NCI-H2081 (cell line): ENCODE measurements at places on chromosomes 7 and 10.
A peak's percentile ranks its signal among the peaks of the same experiment; 100 is the strongest.

GRCh38 chr10:14023673-14024328 is 306.9 kb downstream of the FRMD4A start:
- DNase-seq = no peak

GRCh38 chr7:132251327-132251659 is 325.0 kb downstream of the PLXNA4 start:
- DNase-seq = peak; percentile 16

DNA sequence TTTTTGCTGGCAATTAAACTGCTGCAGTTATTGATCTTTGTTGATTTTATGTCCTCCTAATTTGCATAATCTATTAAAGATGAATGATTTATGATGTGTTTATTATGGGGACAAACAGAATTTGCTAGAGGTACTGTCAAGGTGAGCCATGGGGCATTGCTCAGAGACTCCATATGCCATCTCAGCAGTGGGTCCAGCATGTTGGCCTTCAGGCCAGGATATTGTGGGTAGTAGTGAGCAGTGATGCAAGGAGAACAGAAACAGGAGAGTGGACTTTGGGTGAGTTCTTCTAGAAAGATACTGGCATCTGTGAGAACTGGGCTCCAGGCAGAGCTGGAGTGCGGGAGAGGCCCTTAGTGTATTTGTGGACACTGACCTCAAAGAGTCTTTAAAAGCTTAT is 65.9 kb downstream of the PAX2 start:
- DNase-seq = no peak

DNA sequence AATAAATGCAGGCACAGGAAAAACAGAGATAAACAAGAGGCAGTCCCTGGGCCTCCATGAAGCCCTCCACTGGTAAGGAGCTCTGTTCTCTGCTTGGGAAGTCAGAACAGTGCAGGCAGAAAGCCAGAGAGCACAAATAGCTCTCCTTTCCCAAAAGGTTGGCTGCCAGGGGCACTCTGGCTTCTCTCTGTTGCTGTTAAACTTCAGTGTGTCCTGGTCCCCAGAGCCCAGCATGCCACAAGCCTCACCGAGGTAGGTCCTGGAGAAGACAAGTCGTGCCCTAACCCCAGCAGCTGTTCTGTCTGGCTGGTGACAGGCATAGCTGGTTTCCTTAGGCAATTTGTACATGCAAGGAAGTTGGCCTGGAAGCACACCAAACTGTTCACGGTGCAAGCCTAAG is 17.3 kb downstream of the SLC16A12 start:
- DNase-seq = no peak

DNA sequence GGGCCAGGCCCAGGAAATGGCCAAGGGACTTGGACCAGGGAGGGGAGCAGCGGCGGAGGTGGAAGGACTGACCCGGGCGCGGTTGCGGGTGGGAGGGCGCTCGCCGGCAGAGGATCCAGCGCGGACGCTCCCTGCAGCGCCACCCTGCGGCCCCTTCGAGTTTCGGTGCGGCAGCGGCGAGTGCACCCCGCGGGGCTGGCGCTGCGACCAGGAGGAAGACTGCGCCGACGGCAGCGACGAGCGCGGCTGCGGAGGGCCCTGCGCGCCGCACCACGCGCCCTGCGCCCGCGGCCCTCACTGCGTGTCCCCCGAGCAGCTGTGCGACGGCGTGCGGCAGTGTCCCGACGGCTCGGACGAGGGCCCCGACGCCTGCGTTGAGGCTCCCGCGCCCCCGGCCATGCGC is 16.8 kb upstream of the ZNF467 start:
- DNase-seq = peak; percentile 49

DNA sequence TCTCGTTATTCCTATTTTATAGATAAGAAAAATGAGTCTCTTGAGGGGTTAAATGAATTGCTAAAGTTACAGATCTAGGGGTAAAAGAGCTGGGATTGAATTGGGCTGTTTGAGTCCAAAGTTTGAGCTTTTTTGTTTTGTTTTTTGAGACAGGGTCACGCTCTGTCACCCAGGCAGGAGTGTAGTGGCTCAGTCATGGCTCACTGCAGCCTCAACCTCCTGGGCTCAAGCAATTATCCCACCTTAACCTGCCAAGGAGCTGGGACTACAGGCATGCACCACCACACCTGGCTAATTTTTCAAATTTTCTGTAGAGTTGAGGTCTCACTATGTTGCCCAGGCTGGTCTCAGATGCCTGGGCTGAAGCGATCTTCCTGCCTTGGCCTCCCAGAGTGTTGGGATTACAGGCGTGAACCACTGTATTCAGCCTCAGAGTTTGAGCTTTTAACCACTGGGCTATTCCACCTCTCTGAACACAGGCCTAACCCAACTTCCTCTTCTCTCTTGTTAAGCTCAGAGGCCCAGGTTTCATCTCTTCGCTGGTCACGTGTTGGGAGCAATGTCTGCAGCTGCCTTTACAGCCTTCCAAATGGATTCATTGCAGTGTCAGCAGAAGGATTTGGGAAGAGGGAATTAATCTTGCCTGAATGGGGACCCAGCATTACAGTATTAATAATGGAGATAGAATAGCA is 8.0 kb downstream of the SUFU start:
- DNase-seq = no peak

DNA sequence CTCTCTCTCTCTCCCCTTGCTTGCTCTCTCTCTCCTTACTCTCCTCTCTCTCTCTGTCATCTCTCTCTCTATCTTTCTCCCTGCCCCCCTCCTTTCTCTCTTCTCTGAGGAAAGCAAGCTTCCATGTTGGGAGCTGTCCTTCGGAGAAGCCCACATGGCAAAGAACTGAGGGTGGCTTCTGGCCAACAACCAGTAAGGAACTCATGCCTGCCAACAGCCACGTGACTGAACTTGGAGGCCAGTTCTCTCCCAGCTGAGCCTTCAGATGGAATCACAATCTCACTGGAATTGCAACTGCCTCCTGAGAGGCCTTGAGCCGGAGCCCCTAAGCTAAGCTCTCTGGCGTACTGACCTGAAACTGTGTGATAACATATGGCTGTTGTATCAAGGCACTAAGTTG is 12.0 kb upstream of the DHTKD1 start:
- no peak for DNase-seq

DNA sequence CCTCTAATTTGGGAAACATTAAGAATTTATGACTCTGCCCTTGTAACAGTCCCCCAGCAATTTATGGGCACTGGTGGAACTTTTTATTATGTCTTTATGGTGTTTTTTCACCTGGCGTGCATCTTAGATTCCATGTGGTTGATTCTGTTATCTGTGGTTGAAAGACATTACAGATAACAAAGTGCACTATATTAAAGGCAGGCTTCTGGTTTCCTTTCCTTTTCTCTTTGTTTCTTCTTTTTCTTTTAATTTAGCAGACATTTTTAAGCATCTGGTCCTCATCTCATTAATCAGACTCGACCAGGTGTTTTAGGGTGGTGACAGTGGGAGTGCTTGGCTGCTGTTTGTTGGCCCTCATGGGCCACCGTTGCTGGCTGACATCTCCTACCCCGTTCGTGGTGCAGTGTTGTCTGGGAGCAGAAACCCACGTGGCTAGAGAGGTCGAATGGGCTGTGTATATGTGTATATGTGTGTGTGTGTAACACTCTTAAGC is 77.4 kb downstream of the LRMDA start:
- peak; percentile 58 for DNase-seq

- DNase-seq = no peak
These were observed 46.9 kb downstream of the JAKMIP3 start for GRCh38 chr10:132112611-132113010.

DNA sequence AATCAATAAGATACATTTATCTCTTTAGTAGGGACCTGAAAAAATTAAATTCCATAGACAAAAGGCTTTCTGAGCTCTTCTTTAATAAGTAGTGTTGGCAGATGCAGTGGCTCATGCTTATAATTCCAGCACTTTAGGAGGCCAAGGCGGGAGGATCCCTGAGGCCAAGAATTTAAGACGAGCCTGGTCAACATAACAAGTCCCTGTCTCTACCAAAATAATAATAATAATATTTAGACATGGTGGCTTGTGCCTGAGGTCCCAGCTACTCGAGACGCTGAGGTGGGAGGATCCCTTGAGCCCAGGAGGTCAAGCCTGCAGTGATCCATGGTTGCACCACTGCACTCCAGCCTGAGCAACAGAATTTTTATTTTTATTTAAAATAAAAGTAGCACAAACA is 280.8 kb downstream of the ADK start:
- no peak for DNase-seq

DNA sequence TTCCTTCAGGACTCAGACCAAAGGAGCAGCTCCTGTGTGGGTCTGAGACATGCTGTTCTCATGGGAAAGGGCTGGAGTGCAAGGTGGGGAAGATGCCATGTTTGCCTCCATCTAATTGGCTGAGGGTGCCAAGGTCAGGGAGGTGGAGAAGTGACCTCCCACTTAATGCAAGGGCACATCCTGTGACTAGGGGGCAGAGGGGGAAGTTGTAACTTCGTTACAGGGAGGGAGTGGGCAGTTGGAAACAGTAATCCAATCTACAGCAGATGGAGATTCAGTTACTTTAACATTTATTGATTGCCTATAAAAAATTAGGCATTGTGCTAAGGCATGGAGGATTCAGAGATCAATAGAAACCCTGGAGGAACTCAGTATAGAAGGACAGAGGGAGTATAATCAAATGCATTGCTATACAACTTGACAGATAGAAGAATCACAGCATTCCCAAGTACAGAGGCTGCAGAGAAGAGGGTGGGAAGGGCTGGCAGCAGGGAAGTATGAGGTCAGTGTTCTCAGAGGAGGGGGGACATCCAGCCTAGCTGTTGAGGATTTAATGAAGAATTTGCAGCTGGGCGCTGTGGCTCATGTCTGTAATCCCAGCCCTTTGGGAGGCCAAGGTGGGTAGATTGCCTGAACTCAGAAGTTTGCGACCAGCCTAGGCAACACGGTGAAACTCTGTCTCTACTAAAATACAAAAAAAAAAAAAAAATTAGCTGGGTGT is 75.9 kb downstream of the CCNY start:
- no peak for DNase-seq

- DNase-seq = no peak
These were observed 41.9 kb upstream of the IL15RA start for GRCh38 chr10:6019010-6019782.

DNA sequence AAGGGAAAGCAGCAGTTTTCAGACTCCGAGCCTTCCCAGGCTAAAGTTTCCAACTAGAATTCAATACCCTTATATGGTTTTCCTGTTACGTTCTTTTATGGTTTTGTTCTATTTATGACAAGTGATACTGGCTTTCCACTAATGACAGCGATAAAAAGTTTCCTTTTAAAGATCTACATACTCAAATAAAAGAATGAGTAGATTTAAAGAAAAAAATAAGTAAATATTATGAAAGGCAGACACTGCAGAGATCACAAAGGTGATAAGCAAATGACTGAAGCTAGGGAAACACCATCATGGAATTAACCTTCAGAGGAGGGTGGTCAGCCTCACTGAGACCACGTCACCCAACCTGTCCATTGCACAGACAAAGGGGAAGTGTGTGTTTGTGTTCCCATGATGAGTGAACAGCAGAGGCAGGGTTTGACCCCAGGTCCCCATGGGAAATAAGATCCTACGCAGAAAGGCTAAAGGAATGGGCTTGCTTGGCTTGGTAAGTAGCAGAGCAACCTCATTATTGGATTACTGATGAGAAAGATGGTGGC is 4.0 kb downstream of the VSIR start:
- no peak for DNase-seq

- DNase-seq = no peak
These were observed 156.9 kb upstream of the C7orf33 start for GRCh38 chr7:148433521-148434180.

DNA sequence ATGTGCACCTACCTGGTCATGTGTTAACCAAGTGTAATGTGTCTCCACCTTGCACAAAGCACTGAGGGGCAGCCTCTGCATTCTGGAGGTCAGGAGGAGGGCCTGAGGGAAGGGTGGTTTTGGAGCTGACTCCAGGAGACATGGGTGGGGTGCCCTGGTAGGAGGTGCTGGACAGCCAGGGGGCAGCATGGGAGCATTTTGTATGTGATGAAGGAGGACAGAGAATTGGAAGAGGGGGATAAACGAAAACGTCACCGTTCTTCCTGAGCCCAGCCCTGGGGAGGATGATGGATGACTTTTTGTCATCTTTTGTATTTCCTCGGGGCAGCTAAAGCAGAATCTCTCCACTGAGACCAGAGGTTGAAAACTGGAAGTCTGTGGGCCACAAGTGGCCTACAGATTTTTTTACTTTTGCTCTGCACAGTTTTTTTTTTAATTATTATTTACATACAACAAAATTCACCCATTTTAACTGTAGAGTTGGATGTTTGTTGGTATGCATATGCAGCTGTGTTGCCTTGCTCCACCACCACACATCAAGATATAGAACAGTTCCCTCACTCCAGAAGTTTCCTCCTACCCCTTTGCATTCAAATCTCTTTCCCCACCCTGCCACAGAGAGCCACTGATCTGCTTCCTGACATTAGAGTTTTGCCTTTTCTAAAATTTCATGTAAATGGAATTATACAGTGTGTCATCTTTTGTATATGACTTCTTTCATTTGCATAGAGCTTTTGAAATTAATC is 242.5 kb downstream of the VTI1A start:
- no peak for DNase-seq

- DNase-seq = no peak
These were observed 178.0 kb downstream of the AMPH start for GRCh38 chr7:38453168-38453567.

DNA sequence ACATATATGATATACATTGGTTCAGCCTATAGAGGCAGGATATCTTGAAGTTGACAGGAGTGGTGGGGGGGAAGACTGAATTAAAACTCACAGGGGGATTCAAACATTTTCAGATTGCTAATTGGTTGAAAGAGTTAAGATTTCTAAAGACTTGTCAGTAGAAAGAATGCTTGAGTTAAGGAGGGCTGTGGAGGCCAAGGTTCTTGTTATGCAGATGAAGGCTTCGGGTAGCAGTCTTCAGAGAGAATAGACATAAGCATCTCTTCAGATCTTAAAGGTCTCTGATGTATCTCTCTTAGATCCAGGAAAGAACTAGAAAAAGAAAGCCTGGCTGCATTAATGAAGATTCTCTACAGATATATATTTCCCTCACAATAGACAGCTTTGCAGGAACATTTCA is 209.8 kb upstream of the SEMA3D start:
- DNase-seq = no peak

GRCh38 chr10:3654496-3654895 is 130.5 kb downstream of the KLF6 start:
- no peak for DNase-seq

DNA sequence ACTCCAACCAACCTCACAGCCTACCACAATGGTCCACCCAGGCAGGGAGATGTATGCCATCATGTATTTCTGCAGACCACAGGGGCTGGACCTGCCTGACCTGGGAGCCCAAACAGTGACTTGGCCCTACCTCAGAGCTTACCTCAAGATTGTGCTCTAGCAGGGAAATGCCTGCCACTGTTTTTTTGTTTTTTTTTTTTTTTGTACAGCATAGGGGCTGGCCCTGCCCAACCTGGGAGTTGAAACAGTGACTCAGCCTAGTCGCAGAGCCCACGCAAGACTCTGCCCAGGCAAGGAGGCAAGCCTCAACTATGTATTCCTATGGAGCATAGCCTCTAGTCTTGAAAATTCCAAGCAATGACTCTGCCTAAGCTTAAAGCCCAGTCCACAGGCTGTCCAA is 39.3 kb upstream of the CDK6 start:
- DNase-seq = no peak
